Right renal cortex interstitium (tissue), 3 donors: ENCODE measurements at places on chromosomes 11 and 22.

GRCh38 chr11:49424136-49424535 is 215.7 kb upstream of the FOLH1 start:
- no peak for DNase-seq

DNA sequence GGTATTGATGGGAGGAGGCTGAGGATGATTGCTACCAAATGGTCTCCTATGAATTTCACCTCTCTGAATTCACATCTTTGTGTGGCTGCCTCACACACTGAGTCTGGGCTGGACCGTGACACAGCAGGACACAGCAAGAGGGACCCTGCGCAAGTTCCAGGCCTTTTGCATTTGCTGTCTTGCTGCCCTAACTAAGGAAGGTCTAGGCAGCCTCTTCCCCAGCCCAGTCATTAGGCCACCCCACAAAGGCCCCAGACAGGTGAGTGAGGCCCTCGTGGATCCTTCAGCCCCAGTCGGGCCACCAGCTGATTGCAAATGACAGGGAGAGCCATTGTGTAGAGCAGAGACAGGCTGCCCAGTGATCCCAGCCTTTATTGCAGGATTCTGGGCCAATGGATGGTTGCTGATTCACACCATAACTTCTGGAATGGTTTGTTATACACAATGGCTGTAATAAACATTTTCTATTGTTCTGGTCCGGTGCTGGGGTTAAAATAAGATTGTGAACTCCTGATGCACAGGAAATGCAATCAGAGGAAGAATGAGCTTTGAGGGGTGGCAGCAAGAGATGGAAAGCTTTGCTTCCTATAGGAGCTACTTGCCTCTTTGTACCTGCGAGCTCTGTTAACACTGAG is 28.5 kb upstream of the CSNK2A3 start:
- no peak for DNase-seq

GRCh38 chr22:41048791-41049717 is 43.3 kb upstream of the EP300 start:
- DNase-seq: peak; percentile 67

DNA sequence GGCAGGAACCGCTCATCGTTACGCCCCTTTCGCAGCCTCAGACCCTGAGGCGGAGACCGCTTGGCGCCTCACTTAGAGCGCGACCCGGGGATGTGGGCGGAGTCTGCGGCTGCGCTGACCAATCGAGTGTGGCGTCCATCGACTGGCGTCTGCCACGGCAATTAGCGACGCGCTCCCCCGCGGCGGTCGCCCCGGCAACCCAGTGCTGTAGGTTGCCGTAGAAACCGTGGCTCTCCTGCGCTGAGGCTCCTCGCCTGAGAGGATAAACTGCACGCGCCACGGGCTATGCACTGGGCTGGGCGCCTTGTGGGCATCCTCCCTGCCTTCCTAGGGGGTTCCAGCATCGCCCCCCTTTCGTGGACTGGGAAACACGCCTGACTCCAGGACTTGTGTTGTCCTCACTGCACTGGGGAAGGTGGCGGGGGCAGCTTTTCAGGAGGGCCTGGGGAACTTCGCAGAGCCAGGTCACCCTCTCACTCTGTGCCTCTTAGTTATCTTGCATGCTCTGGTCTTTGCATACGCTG is 701 bp upstream of the P2RX6 start:
- DNase-seq: peak; percentile 89

DNA sequence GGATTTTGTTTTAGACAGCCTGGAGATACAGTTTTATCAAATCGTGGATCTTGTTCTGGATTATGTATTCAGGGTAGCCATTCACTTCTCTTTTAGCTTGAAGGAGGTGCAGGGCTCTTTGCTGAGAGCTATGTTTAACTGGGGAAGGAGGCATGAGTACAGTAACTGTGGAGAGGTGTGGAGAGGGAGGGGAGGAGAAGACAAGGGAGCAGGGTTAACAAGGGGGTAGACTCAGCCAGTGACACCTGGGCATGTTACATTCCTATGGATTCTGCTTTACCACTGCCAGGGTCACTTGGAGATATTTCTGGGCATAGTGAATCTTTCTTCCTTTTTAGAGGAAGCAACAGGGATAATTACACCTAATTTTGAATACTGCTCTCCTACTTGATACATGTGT is 536.0 kb downstream of the TMEM135 start:
- no peak for DNase-seq

- no peak for DNase-seq
Observed at GRCh38 chr11:69537855-69538640, 56.6 kb downstream of the LINC01488 start.

- no peak for DNase-seq
Observed at GRCh38 chr22:37353839-37354238, 71.5 kb downstream of the CYTH4 start.

DNA sequence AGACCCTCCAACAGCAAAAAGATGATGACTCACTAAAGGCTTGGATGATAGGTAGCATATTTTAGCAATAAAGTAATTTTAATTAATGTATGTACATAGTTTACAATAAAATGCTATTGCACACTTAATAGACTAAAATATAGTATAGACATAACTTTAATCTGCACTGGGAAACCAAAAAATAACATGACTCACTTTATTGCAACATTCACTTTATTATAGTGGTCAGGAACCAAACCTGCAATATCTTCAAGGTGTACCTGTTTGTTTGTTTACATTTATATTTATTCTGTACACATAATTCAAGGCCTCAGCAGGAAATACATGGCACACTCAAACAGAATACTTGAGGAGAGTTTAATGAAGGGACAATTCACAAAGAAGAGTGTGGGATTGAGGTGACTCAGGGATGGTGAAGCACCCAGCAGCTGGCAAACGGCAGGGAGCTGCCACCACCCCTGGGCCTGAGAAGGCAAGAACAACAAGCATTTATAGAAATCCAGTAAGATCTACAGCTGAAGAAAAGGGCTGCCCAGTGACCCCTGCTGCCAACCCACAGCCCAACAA is 51.5 kb upstream of the POU2AF2 start:
- no peak for DNase-seq

DNA sequence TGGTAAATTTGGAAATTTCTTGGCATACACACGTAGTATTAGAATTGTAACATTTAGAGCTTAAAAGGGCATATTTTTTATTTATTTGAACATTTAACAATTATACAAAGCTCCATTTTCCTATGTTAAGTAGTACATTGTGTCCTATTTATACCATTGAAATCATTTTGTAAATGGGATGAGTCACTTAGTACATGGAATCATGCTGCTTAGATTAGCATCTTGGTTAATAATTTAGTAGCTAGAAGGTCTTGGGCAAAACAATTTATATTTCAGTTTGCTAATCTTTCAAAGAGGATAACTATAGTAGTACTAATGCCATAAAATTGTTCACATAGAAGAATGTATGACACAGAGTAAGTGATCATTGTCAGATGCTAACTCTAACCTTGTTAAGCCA is 450.1 kb upstream of the LUZP2 start:
- DNase-seq: no peak

GRCh38 chr22:40547729-40548143 is 88.8 kb downstream of the MRTFA start:
- no peak for DNase-seq

DNA sequence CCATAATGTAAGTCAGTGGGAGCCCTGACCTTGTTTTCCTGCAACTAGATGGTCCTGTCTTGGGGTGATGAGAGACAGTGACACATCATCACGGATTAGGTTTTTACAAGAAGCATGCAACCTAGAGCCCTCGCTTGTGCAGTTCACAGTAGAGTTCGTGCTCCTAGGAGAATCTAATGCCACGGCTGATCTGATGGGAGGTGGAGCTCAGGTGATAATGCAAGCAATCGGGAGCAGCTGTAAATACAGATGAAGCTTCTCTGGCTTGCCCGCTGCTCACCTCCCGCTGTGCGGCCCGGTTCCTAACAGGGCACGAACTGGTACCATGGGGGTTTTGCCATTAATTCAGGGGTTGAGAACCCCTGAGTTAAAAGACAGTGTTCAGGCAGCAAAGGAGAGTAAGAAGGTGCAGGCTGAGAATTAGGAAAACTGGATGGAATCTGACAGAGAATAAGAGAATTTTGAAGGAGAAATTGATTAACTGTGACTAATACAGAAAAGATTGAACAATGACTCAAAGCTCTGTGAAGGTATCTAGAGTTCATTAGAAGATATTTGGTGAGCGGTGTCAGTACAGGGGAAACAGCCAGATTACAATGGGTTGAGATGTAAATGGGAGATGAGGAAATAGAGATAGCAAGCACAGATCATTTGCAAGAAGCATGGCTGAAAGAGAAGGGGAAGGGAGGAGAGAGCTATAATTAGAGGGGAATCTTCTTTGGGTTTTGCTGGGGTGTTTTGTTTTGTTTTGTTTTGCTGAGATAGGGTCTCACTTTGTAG is 21.0 kb downstream of the WEE1 start:
- DNase-seq: no peak

DNA sequence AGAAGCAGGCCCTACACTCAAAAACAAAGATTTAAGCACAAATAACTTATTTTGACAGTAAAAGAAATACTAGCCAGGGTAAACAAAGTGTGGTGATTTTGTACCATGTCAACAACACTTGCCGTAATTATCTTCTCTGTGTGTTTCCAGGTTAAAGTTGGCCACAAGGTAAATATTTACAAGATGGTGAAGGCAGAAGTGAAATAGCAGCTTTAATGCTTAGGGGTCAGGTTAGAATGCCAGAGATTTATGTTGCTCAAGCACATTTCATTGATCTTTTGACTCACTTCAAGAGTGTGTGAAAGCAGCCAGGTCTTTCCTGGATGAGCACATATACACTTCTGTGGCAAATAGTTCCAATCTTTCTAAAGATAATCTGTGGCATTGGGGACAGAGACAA is 270.2 kb upstream of the LUZP2 start:
- DNase-seq: no peak

DNA sequence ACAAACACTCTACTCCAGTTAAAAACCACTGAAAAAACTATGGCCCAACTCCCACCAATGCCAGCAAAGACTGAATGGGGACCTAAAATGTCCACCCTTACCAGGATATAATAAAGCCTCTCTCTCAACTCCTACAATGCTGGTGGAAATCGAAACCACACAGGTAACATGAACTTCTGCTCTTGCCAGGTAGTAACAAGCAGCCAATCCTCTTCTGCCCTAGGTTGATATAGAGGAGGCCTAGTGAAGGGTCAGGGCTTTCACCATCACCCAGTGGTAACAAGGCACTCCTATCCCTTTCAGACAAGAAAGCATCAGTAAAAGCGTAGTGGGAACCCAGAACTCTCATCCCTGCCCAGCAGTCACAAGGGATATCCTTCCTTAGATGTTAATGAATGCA is 22.6 kb downstream of the DCUN1D5 start:
- no peak for DNase-seq

GRCh38 chr11:122271745-122272144 is 155.7 kb upstream of the BLID start:
- DNase-seq: no peak

DNA sequence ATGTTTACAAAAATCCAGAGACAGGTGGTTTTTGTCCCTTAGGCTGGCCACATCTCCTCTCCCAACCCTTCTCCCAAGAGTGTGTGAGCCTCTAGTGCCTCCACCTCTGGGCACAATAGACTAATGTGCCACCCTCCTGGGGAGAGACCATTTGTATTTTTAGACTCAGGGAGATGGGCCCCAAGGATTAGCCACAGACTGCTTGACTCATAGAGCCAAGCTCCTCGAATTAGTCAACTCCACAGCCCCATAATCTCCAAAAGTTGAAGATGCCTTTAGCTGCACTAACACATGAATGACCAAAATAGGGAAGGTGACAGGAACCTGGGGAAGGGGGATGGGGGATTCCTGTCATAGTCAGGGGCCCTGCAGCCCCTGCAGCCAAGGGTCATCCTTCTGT is 53.0 kb upstream of the LRRC32 start:
- DNase-seq: no peak

- DNase-seq: no peak
Observed at GRCh38 chr22:41367680-41368542, 13.8 kb upstream of the TEF start.

GRCh38 chr22:24039046-24039445 is 27.9 kb downstream of the CABIN1 start:
- DNase-seq: no peak

GRCh38 chr11:72815110-72815618 is 953 bp downstream of the ATG16L2 start:
- no peak for DNase-seq

- DNase-seq: no peak
Observed at GRCh38 chr11:126224647-126225294, 13.2 kb downstream of the FAM118B start.

DNA sequence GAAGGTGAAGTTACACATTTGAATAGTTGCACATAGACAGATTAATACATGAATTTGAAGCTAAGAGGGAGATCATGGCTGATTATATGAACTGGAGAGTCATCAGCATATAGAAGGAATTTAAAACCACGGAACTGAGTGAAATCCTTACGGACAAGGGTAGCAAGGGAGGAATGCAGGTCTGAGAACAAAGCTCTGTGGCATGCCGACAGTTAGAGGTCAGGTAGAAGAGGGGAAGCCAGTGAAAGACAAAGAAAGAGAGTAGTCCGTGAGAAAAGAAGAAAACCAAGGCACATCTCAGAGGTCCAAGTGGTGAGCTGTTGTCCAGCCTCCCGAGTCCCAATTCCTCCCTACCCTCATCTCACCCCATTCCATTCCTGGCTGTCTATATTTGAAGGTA is 11.8 kb upstream of the SYT9 start:
- DNase-seq: no peak

DNA sequence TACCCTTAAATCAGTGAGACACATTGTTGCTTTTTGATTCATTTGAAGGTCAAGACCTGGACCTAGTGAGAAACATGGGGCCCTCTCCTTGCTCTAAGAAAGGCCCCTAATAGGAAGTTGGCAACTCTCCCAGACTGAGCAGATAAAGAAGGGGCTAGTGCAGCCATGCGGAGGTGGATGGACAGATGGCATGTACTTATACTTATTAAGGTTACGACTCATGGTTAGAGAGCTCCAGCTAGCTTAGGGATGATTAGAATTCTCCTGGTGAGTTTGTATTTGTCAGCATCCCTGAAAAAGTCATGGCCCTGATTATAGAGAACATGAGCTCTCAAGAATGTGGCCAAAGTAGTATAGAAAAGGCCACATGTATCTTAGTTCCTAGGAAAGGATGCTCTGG is 112.1 kb upstream of the BDNF start:
- DNase-seq: no peak

GRCh38 chr11:128552783-128553661 is 34.3 kb downstream of the ETS1 start:
- DNase-seq: no peak

DNA sequence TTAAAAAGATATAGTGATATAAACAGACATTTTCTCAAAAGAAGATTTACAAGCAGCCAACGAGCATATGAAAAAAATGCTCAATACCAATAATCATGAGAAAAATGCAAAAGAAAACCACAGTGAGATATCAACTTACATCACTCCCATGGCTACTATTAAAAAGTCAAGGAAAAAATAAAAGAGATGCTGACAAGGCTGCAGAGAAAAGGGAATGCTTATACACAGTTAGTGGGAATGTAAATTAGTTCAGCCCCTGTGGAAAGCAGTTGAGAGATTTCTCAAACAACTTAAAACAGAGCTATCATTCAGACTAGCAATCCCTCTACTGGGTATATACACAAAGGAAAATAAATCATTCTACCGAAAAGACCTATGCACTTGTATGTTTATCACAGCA is 97.1 kb upstream of the CARD18 start:
- DNase-seq: no peak

GRCh38 chr11:133064152-133064877 is 468.0 kb downstream of the OPCML start:
- DNase-seq: peak; percentile 82

GRCh38 chr11:20501252-20501651 is 98.2 kb upstream of the SLC6A5 start:
- DNase-seq: no peak
